ENCODE measurements at places on chromosomes 16 and 17.

GRCh38 chr17:22695228-22695619 lies 1002.9 kb downstream of the KCNJ18 start:
- no peak for DNase-seq

DNA sequence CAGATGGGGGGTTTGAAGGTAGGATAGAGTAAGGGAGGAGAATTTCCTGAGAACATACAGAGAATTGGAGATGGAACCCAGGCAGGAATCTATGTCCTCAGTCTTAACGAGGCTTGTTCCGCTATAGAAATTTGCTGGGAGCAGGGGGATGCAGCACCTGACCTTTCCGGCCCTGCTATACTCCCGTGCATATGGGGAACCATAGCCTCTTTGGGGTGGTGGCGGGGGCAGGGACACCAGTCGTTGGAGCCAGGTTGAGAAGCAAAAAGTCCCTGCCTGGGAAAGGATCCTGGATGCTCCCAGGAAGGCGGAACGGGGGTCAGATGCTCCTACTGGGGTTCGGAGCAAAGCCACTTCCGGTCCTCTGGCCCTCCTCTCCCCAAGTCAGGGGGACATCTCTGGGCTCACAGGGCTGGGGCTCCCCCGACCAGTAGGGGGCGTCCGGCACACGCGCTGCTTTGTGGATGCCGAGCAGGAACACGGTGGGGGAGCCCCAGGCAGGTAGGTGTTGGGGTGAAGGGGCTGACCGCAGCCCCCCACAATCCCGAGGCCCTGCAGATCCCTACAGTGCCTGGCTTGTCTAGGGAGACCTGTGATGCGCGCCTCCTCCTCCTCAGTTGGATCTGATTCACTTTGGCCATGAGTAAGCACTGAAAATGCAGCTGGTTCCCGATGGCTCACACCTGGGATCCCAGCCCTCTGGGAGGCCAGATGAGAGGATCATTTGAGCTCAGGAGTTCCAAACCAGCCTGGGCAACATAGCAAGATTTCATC lies 15.5 kb upstream of the TFAP4 start:
- DNase-seq, result peak; percentile 78

- no peak for DNase-seq
These were observed 107.1 kb downstream of the VPS53 start for GRCh38 chr17:607361-608147.

GRCh38 chr17:14389681-14390080 lies 88.8 kb downstream of the HS3ST3B1 start:
- no peak for DNase-seq

GRCh38 chr16:27241658-27242057 lies 26.9 kb downstream of the NSMCE1 start:
- DNase-seq, result no peak

DNA sequence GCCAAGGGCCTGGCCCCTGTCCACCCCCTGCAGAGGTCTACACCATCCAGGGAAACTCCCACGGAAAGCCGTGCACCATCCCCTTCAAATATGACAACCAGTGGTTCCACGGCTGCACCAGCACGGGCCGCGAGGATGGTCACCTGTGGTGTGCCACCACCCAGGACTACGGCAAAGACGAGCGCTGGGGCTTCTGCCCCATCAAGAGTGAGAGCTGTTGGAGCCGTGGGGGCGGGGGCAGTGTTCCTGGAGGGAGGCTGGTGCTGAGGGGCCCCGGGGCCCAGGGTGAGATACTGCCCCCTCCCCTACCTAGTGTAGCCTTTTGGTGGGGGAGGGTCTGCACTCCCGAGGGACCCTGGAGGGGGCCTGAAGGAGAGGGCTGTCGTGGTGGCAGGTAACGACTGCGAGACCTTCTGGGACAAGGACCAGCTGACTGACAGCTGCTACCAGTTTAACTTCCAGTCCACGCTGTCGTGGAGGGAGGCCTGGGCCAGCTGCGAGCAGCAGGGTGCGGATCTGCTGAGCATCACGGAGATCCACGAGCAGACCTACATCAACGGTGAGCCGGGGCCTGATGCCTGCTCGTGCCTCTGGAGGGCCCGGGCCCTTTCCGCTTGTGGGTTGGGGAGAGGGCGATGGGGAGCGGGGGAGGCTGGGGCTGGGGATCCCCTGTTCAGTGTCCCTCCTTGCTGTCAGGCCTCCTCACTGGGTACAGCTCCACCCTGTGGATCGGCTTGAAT lies 38.8 kb downstream of the MRC2 start:
- DNase-seq, result no peak

DNA sequence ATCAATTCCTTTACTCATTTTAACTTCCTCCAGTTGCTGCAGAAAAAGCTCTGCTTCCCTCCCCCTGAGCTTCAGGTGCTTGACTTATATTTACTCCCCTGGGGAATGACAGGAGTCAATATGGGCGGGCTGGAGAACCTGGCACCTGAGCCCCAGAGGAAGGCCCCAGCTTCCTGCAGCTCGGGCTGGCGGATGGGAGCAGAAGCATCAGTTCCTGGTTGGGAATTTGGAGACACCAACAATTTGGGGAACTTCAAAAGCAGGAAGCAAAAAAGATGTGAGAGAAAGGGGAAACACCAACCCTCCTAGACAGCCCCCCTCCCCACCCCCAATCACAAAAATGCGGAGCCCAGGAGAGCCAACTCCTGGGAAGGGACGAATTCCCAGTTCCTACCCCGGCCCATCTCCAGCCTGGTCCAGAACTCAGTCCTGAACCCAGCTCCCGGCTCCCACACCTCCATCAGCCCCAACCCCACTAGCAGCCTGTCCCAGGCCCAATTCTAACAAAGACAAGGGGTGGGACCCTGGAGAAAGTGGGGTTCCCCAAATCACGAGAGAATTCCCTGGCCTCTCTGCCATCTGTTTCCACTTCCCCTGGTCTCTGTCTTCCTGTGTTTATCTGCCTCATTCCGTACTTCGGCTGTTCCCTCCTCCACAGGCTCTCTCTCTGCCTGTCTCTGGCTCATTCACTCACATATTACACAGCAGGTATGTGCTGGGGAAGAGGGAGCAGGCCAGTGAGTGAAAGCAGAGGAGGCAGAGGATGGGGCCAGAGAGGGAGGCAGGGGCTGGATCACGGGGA lies 16.2 kb upstream of the ASGR2 start:
- DNase-seq, result no peak

GRCh38 chr17:31916491-31917064 lies 15.1 kb upstream of the UTP6 start:
- no peak for DNase-seq

DNA sequence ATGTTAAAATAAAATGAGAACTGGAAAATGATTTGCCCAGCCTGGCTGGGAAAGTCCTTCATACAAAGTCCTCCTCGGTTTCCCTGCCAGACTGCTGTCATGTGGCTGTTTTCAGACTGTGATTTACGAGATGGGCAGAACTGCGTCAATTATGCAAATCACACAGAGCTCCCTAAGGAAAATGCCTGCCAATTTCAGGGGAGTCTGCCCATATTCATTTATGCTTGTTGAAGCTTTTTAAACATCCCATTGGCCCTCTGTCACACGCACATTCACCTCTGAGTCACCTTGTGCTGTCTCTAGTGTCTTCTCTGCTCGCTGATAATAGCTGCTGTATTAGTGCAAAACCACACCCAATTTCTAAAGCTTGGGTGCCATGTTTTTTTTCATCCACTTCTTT lies 81.7 kb upstream of the FAM20A start:
- DNase-seq, result no peak

GRCh38 chr17:72107100-72107499 lies 13.7 kb upstream of the SOX9 start:
- DNase-seq, result no peak

GRCh38 chr17:12230481-12231354 lies 210.0 kb downstream of the MAP2K4 start:
- no peak for DNase-seq

DNA sequence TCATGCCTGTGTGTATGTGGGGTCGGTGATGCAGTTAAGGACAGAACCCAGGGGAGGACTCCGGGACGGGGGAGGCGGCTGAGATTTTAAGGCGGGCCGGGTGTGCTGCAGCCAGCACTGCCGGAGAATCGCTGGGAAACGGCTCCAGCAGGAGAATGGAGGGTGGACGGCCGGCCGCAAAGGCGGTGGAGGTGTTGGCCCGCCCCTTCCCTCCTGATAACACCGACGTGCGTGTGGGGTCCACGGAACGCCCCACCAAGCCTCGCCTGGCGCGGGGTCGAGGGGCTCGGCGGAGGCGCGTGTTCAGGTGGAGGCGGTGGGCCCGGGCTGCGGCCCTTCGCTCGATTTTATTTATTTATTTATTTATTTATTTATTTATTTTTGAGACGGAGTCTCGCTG lies 633 bp downstream of the ZNF843 start:
- no peak for DNase-seq

GRCh38 chr17:57051886-57052361 lies 33.1 kb upstream of the AKAP1 start:
- no peak for DNase-seq

GRCh38 chr16:82400046-82400445 lies 226.7 kb upstream of the CDH13 start:
- no peak for DNase-seq
